Mesenchymal stem cell (in vitro differentiated cells and primary cell): ENCODE measurements at places on chromosomes 2 and 18.

GRCh38 chr2:207473931-207474235 lies 55.9 kb upstream of the CREB1 start:
- DNase-seq, result no peak
- H3K27me3 ChIP-seq, result no peaks in the 10 kb centered on the region
- H3K4me3 ChIP-seq, result no peak overlapping the region
- H3K4me1 ChIP-seq, result peaks cover 6% of the 10 kb centered on the region

- H3K4me1 ChIP-seq, result peaks cover 7% of the 10 kb centered on the region
- no peak for DNase-seq
- no peaks in the 10 kb centered on the region for H3K27me3 ChIP-seq
- H3K36me3 ChIP-seq, result no peaks in the 10 kb centered on the region
- no peak overlapping the region for H3K4me3 ChIP-seq
- H3K27ac ChIP-seq, result no peak overlapping the region
Measured at GRCh38 chr2:1287427-1287826, 125.8 kb upstream of the TPO start.

DNA sequence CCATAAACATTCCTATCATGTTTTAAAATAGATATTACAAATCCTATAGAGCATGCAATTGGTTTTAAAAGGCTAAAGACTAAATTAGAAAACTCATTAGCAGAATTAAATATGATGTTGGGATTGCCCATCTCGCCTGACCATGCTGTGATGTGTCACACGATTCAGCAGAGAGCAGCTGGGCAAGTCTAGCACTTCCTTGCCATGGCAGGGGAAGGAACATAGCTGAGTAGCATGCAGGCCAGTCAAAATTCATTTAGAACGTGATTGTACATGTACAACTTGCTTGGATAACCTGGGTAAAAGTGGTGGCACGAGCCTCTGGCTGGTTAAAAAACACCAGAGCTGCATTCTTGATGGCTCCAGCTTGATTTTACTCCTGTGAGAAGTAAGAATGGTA lies 81.3 kb downstream of the SCN3A start:
- no peaks in the 10 kb centered on the region for H3K36me3 ChIP-seq
- H3K27me3 ChIP-seq, result no peaks in the 10 kb centered on the region
- H3K4me1 ChIP-seq, result peaks cover 2% of the 10 kb centered on the region
- H3K27ac ChIP-seq, result no peak overlapping the region
- DNase-seq, result no peak

DNA sequence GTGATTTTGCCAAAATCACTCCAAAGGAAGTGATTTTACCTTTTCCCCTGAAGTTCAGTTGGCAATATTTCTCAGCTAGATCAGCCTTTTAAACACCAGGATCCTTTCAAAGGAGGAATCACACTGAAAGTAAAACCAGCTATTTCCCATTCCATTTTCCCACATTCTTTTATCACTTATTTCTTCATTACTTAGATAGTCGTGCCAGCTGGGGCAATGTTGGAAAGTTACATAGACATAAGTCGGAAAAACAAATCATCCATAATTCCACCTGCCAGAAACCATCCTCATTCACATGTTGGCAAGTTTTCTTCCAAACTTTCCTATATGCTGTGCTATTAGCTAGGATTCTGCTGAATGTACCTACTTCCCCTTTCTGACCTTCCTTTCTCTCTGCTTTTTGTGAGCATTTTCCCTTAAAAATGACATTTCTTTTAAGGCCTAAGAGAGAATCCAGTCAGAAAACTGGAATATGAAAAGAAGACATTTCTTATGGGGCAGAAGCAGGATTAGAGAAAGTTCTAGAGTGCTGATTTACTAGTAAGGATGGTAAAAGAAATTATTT lies 170.0 kb upstream of the STK17B start:
- no peaks in the 10 kb centered on the region for H3K27me3 ChIP-seq
- H3K27ac ChIP-seq, result no peak overlapping the region
- H3K36me3 ChIP-seq, result no peaks in the 10 kb centered on the region

DNA sequence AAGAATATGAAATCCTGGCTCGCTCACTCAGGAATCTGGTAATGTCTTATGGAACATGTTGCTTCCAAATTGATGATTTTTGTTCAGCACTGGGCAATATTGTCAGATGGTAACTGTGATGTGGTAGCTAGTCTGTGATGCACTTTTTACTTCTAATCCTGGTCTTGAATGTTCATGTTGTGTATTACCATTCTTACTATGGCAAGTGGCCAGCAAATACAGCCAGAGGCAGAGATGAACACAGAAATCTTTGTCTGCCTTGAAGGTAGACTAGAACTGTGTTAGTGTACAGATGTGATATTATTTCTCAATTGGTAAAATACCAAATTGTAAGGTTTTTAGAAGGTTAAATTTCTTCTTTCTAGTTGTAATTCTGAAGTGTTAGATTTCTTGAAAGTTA lies 83.3 kb downstream of the UBE2E3 start:
- no peaks in the 10 kb centered on the region for H3K27me3 ChIP-seq
- no peak overlapping the region for H3K27ac ChIP-seq
- no peaks in the 10 kb centered on the region for H3K36me3 ChIP-seq
- no peak overlapping the region for H3K4me3 ChIP-seq

DNA sequence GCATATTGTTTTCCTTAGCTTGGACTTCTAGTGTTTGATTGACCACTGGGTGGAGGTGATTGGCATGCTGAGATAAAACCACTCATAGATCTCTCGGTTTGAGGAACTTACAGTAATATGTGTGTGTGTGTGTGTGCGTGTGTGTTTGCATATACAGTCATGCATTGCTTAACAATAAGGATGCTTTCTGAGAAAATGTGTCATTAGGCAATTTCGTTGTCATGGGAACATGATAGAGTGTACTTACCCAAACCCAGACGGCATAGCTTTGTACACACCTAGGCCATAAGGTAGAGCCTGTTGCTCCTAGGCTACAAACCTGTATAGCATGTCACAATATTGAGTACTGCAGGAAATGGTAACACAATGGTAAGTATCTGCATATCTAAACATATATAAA lies 167.3 kb downstream of the NYAP2 start:
- no peak overlapping the region for H3K4me3 ChIP-seq
- no peak overlapping the region for H3K27ac ChIP-seq
- H3K27me3 ChIP-seq, result no peaks in the 10 kb centered on the region
- H3K4me1 ChIP-seq, result no peaks in the 10 kb centered on the region
- H3K36me3 ChIP-seq, result no peaks in the 10 kb centered on the region

- H3K36me3 ChIP-seq, result no peaks in the 10 kb centered on the region
- no peaks in the 10 kb centered on the region for H3K4me1 ChIP-seq
- H3K4me3 ChIP-seq, result no peak overlapping the region
- no peak overlapping the region for H3K27ac ChIP-seq
- no peaks in the 10 kb centered on the region for H3K27me3 ChIP-seq
- DNase-seq, result no peak
Measured at GRCh38 chr2:161327582-161327981, 19.4 kb downstream of the PSMD14 start.

GRCh38 chr2:127080226-127080937 lies 26.6 kb downstream of the BIN1 start:
- no peak for DNase-seq
- H3K27ac ChIP-seq, result peak overlapping the region; percentile 5
- H3K36me3 ChIP-seq, result no peaks in the 10 kb centered on the region
- peaks cover 78% of the 10 kb centered on the region for H3K4me1 ChIP-seq
